ENCODE measurements at places on chromosomes 7 and 10.

- DNase-seq: no peak
Observed at GRCh38 chr10:86385806-86386205, 19.2 kb upstream of the GRID1 start.

- no peak for DNase-seq
Observed at GRCh38 chr10:119806334-119807130, 66.1 kb downstream of the MCMBP start.

DNA sequence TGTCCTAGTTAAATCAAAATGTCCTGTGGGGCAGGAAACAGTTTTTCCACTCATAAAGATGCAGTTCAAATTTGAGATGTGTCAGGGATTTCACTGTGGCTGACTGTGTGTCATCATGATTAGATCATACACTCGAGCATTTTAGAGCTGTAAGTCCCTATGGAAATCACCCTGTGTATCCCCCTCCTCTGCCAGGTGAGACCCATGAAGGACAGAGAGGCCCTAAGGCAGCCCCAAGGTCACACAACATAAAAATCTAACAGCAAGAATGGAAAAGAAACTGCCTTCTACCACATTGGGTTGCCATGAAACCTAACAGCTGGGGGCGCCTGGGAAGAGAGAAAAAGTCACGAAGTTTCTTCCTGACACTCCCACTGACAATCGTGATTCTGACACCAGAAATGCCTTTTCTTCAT is 135.8 kb downstream of the KCNMA1 start:
- DNase-seq: no peak

DNA sequence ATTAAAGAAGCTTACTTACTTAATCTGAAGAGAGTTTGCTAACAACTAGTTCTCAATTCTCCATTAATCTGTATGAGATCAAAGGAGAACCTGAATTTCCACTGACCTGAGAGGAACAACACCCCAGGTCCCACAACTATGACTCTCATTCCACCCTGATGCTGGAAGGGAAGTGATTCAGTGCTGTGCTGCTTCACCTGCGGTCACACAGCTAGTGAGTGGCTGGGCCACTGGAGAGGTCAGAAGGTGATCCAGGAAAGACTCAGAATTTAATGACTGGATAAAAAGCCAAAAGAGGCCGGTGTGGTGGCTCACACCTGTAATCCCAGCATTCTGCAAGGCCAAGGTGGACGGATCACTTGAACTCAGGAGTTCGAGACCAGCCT is 23.6 kb downstream of the SORBS1 start:
- no peak for DNase-seq

- DNase-seq: no peak
Observed at GRCh38 chr7:65411249-65411648, 37.6 kb downstream of the ZNF92 start.

Measured in activated CD8-positive, alpha-beta memory T cell treated with anti-CD3 and anti-CD28 coated beads for 4 hours (primary cell).